ENCODE measurements at places on chromosomes 5 and 9. TPM values are rescaled to one million over a fixed set of nuclear protein-coding genes. Genes with fewer than 3 reads are reported as not detected.

Gene NSMF
- 40.0 TPM for total RNA-seq

Gene SLC6A18
- total RNA-seq, result not detected

Gene MAST4
- total RNA-seq, result 1.8 TPM

Gene ENC1
- 37.0 TPM for total RNA-seq

Gene MYOT
- not detected for total RNA-seq

DNA sequence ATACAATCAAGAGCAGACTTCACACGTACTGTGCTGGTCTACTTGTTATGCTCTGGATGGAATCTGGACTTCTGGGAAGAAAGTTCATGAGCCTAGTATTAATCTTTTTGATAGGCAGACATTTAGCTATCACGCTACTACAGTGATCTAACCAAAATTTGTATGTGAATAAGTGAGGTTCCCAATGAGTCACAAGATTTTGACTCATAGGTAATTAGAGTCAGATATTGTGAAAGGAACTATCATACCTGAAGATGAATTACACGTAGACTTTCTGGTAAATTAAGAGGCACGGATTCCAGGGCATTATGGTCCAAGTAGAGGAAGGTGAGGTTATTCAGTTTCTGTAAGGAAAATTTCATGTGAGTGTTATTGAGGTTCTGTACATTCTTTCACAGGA, 18.4 kb downstream of the OGN start:
- no peaks in the 10 kb centered on the region for H3K27me3 ChIP-seq
- no peak for DNase-seq
- H3K27ac ChIP-seq, result no peak overlapping the region
- no peaks in the 10 kb centered on the region for H3K4me1 ChIP-seq

DNA sequence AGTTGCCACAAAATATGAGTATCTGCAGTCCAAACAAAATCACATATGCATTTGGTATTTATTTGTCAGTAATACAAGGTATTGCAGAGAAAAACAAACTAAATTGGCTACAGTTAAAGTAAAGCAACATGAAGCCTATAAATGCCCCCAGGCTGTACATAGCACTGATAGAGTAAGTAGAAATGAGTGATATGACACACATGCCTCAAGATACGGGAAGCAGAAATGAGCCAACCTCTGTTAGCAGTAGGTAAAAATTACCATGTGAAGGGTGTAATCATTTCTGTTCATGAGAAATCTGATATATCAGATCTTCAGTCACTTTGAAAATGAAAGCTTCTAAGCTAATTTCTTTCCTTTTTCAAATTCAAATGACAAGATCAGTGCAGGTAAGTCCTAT, 131.1 kb downstream of the CHSY3 start:
- no peaks in the 10 kb centered on the region for H3K27me3 ChIP-seq
- no peaks in the 10 kb centered on the region for H3K36me3 ChIP-seq
- DNase-seq, result no peak

- H3K4me1 ChIP-seq, result no peaks in the 10 kb centered on the region
- H3K4me3 ChIP-seq, result no peak overlapping the region
- no peak overlapping the region for H3K27ac ChIP-seq
- no peak for DNase-seq
- no peaks in the 10 kb centered on the region for H3K36me3 ChIP-seq
Observed at GRCh38 chr5:83512061-83512745, 40.7 kb downstream of the VCAN start.

GRCh38 chr9:95075700-95076099, 241.8 kb downstream of the FANCC start:
- no peak overlapping the region for H3K27ac ChIP-seq
- H3K4me1 ChIP-seq, result no peaks in the 10 kb centered on the region

GRCh38 chr9:112218908-112219307, 43.8 kb upstream of the SUSD1 start:
- no peak for DNase-seq
- no peaks in the 10 kb centered on the region for H3K27me3 ChIP-seq
- H3K36me3 ChIP-seq, result peaks cover 7% of the 10 kb centered on the region
- H3K4me1 ChIP-seq, result no peaks in the 10 kb centered on the region
- H3K27ac ChIP-seq, result no peak overlapping the region

DNA sequence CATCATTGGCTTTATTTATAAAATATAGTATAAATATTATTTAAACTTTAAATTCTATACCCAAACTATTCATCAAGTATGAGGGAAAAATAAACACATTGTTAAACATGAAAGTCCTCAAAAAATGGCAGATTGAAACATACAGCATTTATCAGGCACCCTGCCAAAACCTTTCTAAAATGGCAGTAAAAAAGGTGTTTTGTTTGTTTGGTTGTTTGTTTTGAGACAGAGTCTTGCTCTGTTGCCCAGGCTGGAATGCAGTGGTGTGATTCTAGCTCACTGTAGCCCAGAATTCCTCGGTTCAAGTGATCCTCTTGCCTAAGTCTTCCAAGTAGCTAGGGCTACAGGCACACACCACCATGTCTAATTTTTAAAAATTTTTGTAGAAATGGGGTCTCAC, 60.1 kb upstream of the ECM2 start:
- no peak overlapping the region for H3K27ac ChIP-seq
- no peak for DNase-seq
- H3K4me3 ChIP-seq, result no peak overlapping the region
- H3K27me3 ChIP-seq, result no peaks in the 10 kb centered on the region
- H3K4me1 ChIP-seq, result peaks cover 15% of the 10 kb centered on the region
- no peaks in the 10 kb centered on the region for H3K36me3 ChIP-seq

- 0 out of 2 replicates have a peak, but pooled peaks cover 2% of the 10 kb centered on the region for H3K27me3 ChIP-seq
- no peak for DNase-seq
- H3K36me3 ChIP-seq, result no peaks in the 10 kb centered on the region
- no peak overlapping the region for H3K4me3 ChIP-seq
Observed at GRCh38 chr5:137090721-137091120, 408.4 kb downstream of the SPOCK1 start.

- H3K27me3 ChIP-seq, result no peaks in the 10 kb centered on the region
- H3K27ac ChIP-seq, result no peak overlapping the region
- no peak for DNase-seq
- no peaks in the 10 kb centered on the region for H3K4me1 ChIP-seq
Observed at GRCh38 chr9:134503301-134504105, 138.1 kb upstream of the COL5A1 start.

DNA sequence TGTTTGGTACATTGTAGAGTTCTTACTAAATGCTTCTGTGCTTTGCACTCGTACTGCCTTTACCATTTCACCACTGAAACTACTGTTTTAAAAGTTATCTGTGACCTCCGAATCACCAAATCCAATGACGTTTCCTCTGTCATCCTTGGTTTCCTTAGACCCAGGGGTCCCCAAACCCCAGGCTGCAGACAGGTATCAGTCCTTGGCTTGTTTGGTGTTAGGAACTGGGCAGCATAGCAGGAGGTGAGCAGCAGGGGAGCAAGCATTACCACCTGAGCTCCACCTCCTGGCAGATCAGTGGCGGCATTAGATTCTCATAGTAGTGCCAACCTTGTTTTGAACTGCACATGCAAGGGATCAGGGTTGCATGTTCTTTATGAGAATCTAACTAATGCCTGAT, 26.8 kb upstream of the APC start:
- no peak overlapping the region for H3K27ac ChIP-seq
- no peaks in the 10 kb centered on the region for H3K27me3 ChIP-seq
- peaks cover 21% of the 10 kb centered on the region for H3K4me1 ChIP-seq
- no peak for DNase-seq
- no peak overlapping the region for H3K4me3 ChIP-seq

- H3K36me3 ChIP-seq, result no peaks in the 10 kb centered on the region
- no peak overlapping the region for H3K4me3 ChIP-seq
Observed at GRCh38 chr9:116497095-116497890, 189.8 kb upstream of the TRIM32 start.

DNA sequence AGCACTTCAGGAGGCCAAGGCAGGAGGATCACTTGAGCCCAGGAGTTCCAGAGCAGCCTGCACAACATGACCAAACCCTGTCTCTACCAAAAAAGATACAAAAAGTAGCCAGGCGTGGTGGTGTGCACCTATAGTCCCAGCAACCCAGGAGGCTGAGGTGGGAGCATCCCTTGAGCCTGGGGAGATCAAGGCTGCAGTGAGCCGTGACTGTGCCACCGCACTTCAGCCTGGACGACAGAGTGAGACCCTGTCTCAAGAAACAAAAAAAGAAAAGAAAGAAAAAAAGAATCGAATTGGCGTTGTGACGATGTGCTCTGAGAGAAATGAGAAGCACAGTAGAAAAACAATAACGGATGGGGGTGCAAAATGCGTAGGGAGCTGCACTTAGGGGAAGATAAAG, 101.4 kb downstream of the NDFIP1 start:
- no peaks in the 10 kb centered on the region for H3K36me3 ChIP-seq
- no peak overlapping the region for H3K4me3 ChIP-seq
- H3K27ac ChIP-seq, result no peak overlapping the region
- H3K27me3 ChIP-seq, result no peaks in the 10 kb centered on the region
- no peak for DNase-seq

GRCh38 chr5:35847961-35848360, 8.7 kb upstream of the IL7R start:
- H3K27me3 ChIP-seq, result no peaks in the 10 kb centered on the region
- no peak for DNase-seq
- no peaks in the 10 kb centered on the region for H3K4me1 ChIP-seq
- H3K27ac ChIP-seq, result no peak overlapping the region

GRCh38 chr5:1913578-1913977, 30.9 kb upstream of the IRX4 start:
- no peak overlapping the region for H3K4me3 ChIP-seq
- H3K4me1 ChIP-seq, result no peaks in the 10 kb centered on the region
- no peak for DNase-seq

- H3K27ac ChIP-seq, result no peak overlapping the region
- no peak overlapping the region for H3K4me3 ChIP-seq
- H3K27me3 ChIP-seq, result no peaks in the 10 kb centered on the region
- H3K36me3 ChIP-seq, result no peaks in the 10 kb centered on the region
- no peaks in the 10 kb centered on the region for H3K4me1 ChIP-seq
- DNase-seq, result no peak
Observed at GRCh38 chr5:13609504-13609903, 335.0 kb downstream of the DNAH5 start.

GRCh38 chr9:25700430-25700829, 22.2 kb upstream of the TUSC1 start:
- no peaks in the 10 kb centered on the region for H3K36me3 ChIP-seq
- H3K4me1 ChIP-seq, result no peaks in the 10 kb centered on the region
- DNase-seq, result no peak
- no peaks in the 10 kb centered on the region for H3K27me3 ChIP-seq
- no peak overlapping the region for H3K27ac ChIP-seq

DNA sequence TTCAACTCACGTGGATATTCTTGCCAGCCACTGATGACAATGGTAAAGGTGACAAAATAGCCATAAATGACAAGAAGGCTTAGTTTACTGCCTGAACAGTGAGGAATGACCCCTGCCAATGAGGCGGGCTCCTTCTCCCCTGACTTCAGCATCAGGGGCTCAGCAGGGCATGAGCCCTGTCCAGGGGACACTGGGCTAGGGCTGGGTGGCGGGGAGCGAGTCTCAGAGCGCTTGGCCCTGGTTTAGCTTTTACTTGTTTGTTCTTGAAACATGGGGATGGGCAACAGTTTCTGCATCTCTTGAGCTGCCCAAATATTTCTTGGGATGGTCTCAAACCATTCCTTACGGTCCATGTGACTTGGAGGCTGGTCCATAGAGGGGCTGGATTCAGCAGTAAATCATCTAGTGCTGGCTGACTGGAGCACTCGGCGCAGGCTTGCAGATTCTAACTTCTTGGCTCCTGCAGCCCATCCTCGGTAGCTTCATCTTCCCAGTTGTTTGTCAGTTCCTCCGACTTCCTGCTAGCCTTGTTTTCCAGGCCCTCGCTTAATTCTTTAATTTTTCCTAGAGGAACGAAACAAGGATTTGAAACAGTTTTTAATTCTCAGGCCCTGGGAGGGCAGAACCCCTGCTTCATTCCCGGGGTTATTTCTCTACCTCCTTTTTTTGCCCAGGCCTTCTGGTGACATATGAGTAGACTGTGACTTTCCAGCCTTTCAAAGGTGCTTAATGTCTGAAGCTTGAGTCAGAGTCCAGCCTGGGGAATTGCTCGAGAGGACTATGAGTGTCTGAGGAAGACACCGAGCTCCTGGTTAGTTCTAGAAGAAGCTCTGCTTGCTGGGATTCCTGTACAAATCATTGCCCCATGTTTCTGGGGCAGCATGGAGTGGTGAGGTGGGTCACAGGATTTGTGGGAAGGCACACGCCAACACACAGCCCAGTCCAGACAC, 4.5 kb upstream of the HMCN2 start:
- no peak overlapping the region for H3K27ac ChIP-seq
- H3K27me3 ChIP-seq, result no peaks in the 10 kb centered on the region
- H3K4me3 ChIP-seq, result no peak overlapping the region
- no peaks in the 10 kb centered on the region for H3K36me3 ChIP-seq

DNA sequence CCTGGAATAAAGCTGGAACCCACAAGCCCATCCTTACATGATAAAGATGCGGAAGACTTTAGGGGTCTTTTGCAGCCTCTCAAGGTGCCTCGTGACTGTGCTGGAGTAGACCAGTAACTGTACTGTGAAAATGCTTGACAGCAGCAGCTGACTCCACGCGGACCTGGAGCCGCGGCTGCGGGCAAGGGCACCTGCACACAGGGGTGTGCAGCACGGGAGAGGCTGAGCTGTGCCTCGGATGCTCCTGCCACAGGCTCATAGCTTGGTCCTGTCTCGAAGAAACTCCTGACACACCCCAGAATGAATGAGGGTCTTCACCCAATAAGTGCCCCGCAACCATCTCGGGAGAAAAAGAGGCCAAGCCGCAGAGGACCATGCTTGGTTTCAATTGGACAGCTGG, 40.3 kb upstream of the CEP72 start:
- H3K4me3 ChIP-seq, result no peak overlapping the region
- no peaks in the 10 kb centered on the region for H3K36me3 ChIP-seq
- no peaks in the 10 kb centered on the region for H3K4me1 ChIP-seq
- H3K27ac ChIP-seq, result no peak overlapping the region
- no peak for DNase-seq
- H3K27me3 ChIP-seq, result no peaks in the 10 kb centered on the region

GRCh38 chr5:158731014-158731413, 368.7 kb downstream of the EBF1 start:
- no peaks in the 10 kb centered on the region for H3K36me3 ChIP-seq
- no peak for DNase-seq
- no peak overlapping the region for H3K4me3 ChIP-seq
- no peaks in the 10 kb centered on the region for H3K4me1 ChIP-seq

DNA sequence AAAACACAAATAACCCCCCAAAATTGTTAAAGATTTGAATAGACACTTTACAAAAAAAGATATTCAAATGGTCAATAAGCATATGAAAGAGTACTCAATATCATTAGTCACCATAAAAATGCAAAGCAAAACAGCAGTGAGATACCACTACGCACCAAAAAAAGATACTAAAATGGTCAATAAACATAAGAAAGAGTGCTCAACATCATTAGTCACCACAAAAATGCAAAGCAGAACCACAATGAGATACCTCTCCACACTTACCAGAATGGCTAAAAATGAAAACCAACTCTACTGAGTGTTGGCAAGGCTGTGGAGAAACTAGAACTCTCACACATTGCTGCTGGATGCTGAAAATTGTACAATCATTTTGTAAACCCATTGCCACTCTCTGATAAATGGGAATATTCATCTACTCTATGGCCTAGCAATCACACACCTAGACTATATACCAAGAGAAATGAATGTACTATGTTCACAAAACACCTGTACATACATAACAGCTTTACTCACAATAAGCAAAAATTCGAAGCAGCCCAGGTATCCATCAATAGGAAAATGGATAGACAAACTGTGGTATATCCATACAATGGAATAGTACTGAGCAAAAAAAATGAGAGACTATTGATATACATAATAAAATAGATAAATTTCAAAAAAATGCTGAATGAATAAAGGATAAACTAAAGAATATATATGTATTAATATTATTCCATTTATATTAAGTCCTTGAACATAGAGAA, 205.0 kb upstream of the DAPK1 start:
- DNase-seq, result no peak
- H3K4me1 ChIP-seq, result no peaks in the 10 kb centered on the region
- H3K4me3 ChIP-seq, result no peak overlapping the region
- H3K36me3 ChIP-seq, result no peaks in the 10 kb centered on the region
- H3K27ac ChIP-seq, result no peak overlapping the region
